ENCODE measurements at places on chromosomes 2 and 18.
A peak's percentile ranks its signal among the peaks of the same experiment; 100 is the strongest.

- DNase-seq: no peak
Measured at GRCh38 chr2:3251946-3252345, 125.7 kb downstream of the EIPR1 start.

DNA sequence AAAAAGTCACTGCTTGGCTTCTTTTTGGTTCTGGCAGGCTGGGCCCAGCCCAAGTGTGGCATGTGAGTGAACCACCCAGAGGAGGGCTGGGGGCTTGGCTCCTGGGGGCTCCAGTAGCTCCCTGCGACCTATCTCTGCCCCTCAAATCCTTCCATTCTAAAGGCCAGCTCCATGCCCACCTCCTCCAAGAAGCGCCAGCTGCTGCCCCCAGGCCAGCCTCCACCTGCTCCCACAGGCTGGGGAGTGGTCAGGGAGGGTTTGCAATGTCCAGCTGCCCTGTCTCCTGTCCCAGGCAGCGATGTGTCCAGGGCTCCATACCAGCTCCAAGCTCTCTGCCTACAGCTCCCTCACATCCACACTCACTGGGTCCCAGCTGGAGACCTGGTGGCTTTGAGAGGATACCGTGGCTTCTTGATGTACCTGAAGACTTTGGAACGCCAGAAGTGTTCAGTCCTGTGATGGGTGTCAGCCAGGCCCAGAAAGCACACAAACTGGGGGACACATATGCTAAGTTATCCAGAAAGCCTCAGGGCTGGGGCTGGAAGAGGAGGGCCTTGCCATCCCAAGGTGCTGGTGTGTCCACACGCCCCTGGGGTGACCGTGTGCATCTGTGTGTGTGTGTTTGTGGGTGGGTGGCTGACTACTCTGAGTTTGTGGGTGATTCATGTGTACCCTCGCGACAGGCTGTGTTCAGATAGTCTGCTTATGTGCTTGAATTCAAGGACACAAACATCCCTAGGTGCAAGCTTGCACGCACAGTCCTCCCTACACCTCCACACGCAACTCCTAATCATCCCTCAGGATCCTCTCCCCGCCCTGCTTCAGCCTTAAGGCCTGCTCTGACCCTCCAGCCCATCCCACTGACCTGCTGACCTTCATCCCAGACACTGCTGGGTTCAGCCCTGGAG is 33.4 kb downstream of the ZFP36L2 start:
- no peak for DNase-seq

- no peak for DNase-seq
Measured at GRCh38 chr2:139160836-139161235, 380.6 kb upstream of the NXPH2 start.

DNA sequence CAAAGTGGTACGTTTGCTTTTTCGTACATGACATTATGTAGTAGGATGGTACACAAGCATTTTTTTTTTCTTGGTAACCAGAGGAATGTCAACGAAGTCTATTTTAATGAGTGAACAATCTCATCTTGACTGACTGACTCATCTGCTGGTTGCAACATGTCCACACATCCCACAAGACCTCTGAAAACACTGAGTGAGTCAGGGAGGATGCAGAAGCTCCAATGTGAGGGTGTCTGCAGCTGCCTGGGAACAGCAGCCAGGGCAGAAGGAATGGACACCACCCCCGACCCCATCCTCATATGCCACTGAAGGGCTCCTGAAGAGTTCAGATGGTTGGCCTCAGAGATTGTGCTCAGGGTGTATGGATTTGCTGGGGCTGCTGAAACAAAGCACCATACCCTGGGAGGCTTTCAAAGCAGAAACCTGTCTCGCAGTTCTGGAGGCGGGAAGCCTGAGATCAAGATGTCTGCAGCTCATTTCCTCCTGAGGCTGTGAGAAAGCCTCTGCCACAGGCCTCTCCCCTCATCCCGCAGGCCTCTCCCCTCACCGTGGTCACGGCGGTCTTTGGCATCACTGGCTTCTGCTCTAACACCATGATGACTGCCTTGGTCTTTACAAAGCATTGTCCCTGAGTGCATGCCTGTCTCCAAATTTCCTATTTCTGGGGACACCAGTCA is 124.6 kb downstream of the LRATD1 start:
- DNase-seq: peak; percentile 86

- peak; percentile 45 for DNase-seq
Measured at GRCh38 chr2:105858868-105859693, 114.4 kb downstream of the NCK2 start.

GRCh38 chr2:34979148-34979547 is 1376.4 kb upstream of the CRIM1 start:
- no peak for DNase-seq

DNA sequence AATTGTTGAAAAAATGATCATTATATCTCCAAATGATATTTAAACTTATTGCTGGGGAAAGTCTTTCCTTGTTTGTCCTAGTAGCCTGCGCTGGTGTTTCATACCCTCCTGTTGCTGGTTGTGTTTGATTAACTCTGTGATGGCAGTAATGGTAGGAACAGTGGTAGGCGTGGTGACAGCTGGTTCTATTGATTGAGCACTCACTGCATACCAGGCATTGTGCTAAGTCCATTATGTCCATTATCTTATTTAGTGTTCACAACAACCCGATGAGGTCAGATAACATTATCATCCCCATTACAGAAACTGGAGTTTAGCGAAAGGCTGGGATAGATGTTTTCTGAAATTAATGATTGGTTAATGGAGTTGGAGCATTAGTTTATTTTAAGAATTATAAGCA is 77.8 kb upstream of the STON1 start:
- no peak for DNase-seq

GRCh38 chr2:126719833-126720351 is 63.9 kb downstream of the GYPC start:
- DNase-seq: no peak

- DNase-seq: no peak
Measured at GRCh38 chr2:168705534-168706470, 96.6 kb upstream of the NOSTRIN start.

DNA sequence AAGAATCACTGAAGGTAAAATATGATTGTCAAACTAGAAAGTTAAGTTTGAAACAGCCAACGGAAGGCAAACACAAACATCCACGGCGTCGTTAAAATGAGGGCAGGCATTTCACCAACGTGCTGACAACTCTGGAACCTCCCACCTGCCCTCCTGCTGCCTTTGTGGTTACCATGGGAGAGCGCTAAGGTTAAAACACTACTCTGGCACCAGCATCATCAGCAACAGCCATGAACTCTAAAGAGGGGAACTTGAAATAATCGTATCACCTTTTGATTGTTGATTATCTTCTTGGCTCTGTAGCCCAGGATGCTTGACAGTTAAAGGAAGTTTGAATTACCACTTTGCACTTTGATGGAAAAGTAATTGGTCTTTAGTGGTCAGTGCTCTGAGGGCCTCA is 34.7 kb downstream of the CYB5A start:
- DNase-seq: no peak

DNA sequence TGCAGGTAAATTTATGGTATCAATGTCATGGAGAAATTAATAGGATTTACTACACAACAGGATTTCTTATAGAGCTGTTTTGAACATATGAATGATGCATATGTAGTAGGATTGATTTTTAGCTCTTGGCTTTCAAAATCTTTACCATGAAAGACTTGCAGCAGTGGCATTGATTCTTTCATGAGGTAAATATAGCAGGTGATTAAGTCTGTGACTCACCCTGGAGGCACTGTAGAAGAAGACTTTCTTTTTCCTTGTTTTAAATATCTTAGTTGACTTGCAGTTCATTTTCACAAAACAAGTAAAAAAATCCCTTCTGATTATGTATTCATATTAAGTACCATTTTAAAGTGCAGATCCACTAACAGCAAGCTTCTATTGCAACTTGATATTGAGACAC is 463.0 kb downstream of the FBXO15 start:
- peak; percentile 38 for DNase-seq

DNA sequence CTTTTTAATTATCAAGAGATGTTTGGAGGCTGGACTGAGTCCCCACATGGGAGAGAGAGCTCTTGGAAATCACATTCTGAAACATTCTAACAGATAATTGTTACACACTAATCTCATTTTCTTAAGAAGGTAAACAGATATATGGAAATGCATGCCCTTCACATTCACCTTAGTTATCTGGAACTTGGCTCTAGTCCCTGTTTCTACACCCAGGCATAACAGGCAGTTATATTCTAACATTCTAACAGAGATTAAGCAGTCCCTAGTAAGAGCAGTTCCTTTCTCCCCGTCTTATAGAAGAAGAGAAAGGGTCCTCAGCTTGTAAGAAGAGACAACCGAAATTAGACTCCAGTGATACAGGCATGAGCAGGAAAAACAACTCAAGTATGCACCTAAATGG is 385.4 kb downstream of the SOX11 start:
- DNase-seq: no peak

DNA sequence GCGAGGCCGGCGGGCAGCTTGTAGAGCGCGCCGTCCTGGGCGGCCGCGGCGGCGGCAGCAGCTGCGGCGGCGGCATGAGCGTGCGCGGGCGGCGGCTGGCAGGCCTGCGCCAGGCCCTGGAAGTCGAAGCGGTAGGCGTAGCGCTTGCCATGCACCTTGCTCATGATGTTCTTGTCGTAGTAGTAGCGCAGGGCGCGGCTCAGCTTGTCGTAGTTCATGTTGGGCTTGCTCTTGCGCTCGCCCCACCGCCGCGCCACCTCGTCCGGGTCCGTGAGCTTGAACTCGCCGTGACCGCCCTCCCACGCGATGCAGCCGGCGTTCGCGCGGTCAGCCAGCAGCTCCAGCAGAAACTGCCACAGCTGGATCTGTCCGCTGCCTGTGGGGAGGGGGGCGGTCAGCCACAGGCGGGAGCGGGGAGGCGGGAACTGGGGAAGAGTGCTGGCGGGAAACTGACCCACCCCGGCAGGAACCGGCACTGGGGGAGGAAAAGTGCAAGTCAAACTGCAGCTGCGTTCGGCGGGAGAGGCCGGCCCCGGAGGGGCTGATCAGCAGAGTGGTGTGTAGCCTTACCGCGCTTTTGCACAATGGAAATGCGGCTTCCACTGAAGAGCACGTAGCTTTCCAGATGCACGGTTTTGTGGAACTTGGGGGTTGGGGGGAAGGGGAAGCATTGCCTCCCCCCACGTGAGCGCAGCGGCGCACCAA is 3.0 kb downstream of the FEV start:
- DNase-seq: no peak

DNA sequence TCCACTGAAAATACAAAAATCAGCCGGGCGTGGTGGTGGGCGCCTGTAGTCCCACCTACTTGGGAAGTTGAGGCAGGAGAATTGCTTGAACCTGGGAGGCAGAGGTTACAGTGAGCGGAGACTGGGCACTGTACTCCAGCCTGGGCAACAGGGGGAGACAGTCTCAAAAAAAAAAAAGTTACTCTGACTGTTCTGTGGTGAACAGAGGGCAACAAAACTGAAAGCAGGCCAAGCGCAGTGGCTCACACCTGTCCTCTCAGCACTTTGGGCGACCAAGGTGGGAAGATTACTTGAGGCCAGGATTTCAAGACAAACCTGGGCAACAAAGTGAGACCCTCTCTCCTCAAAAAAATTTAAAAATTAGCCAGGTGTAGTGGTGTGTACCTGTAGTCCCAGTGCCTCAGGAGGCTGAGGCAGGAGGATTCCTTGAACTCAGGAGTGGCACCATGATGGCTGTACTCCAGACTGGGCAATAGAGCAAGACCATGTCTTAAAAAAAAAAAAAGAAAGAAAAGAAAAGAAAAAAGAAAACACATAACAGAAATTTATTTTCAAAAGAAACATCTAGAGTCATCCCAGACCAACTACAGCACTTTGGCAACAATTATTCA is 13.6 kb upstream of the RTN4 start:
- DNase-seq: no peak

DNA sequence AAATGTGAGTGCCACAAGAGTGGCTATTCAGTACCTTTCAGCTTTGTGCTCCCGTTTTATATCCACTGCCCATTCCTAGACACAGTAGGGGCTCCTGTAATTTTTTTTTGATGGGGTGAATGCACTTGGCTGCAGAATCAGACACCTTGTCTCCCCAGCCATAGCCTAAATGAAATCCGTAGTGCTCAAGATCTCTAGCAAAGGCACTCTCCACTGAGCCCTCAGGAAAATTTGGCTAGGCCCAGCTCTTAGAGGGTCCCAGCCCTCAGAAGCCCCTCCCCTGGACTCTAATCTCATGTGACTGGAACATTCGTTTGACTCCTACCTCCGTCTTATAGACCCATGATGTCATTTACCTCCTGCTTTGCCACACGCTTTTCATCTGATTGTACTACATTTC is 323.9 kb downstream of the SMAD2 start:
- no peak for DNase-seq

DNA sequence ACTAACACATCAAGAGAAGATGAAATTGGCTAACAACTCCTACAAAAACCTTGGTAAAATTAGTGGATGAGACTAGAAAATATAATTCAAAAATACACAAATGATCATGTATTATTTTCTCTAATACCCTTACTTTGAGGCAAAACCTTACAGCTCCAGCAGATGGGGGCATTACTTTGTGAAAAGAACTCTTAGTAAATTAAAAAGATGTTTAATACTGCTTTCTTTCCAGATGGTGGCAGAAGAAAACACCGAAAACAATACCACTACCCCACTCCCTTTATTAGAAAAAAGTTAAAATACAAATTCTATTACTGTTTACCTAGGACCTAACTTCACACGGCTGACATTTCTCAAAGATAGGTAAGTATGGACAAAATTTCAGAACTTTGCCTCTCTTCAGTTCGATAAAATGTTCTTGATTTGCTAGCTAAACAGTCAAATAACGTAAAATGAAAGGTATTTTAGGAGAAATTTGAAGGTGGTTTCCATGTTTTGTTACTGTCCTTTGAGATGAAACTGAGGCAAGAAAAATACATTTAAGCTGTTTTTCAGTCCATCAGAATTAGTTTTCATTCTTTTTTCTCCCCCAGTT is 30.6 kb downstream of the ORC4 start:
- peak; percentile 67 for DNase-seq

DNA sequence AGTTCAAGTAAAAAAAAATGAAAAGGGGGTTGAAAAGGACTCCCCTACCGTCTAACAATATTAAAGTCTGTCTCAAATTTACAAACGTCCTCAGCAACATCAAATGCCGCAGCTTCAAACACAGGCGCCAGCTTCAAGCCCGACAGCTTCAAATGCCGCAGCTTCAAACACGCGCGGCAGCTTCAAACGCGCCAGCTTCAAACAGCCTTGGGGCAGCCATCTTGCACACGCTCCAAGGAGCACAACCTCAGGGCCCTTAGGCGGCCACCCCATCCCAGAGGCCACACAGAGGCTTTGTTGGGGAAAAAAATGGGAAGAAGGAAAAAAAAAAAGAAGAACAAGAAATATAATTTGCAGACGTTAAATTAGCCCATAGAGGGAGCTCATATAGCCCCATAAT is 244.4 kb upstream of the VRK2 start:
- DNase-seq: no peak

Measured in RWPE1 (cell line).